T-helper 17 cell (primary cell): ENCODE measurements at places on chromosomes 11 and 22. TPM values are rescaled to one million over a fixed set of nuclear protein-coding genes. Genes with fewer than 3 reads are reported as not detected.

Gene PVALB
- total RNA-seq, result 7.4 TPM

- no peak overlapping the region for H3K4me3 ChIP-seq
- no peaks in the 10 kb centered on the region for H3K27me3 ChIP-seq
- H3K36me3 ChIP-seq, result no peaks in the 10 kb centered on the region
- H3K4me1 ChIP-seq, result peaks cover 24% of the 10 kb centered on the region
Observed at GRCh38 chr11:39365809-39366436, 2093.5 kb downstream of the LRRC4C start.

DNA sequence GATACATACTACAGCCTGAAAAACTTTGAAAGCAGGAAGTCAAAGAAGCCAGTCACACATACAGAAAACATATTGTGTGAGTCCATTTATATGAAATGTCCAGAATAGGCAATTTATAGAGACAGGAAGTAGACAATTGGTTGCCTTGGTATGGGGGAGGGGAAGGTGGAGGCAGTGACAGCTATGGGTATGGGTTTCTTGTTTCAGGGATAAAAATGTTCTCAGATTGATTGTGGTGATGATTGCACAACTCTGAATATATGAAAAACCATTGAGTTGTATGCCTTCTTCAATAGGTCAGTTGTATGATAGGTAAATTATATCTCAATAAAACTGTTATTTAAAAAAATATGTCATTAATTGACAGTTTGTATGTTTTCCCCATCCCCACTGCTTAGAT lies 137.6 kb downstream of the SNX19 start:
- H3K27me3 ChIP-seq, result peaks cover 25% of the 10 kb centered on the region
- H3K36me3 ChIP-seq, result no peaks in the 10 kb centered on the region
- DNase-seq, result no peak
- no peak overlapping the region for H3K4me3 ChIP-seq
- H3K4me1 ChIP-seq, result no peaks in the 10 kb centered on the region

GRCh38 chr22:37207981-37208380 lies 4.3 kb downstream of the SSTR3 start:
- no peaks in the 10 kb centered on the region for H3K36me3 ChIP-seq
- H3K4me3 ChIP-seq, result no peak overlapping the region
- no peak overlapping the region for H3K27ac ChIP-seq
- no peaks in the 10 kb centered on the region for H3K27me3 ChIP-seq

- peaks cover 4% of the 10 kb centered on the region for H3K4me1 ChIP-seq
- no peak for DNase-seq
- H3K36me3 ChIP-seq, result peaks cover 3% of the 10 kb centered on the region
- no peak overlapping the region for H3K4me3 ChIP-seq
- no peaks in the 10 kb centered on the region for H3K27me3 ChIP-seq
Observed at GRCh38 chr22:37442135-37442534, 14.9 kb upstream of the ELFN2 start.
